NB4 (cell line): ENCODE measurements at places on chromosomes 12 and 14.

DNA sequence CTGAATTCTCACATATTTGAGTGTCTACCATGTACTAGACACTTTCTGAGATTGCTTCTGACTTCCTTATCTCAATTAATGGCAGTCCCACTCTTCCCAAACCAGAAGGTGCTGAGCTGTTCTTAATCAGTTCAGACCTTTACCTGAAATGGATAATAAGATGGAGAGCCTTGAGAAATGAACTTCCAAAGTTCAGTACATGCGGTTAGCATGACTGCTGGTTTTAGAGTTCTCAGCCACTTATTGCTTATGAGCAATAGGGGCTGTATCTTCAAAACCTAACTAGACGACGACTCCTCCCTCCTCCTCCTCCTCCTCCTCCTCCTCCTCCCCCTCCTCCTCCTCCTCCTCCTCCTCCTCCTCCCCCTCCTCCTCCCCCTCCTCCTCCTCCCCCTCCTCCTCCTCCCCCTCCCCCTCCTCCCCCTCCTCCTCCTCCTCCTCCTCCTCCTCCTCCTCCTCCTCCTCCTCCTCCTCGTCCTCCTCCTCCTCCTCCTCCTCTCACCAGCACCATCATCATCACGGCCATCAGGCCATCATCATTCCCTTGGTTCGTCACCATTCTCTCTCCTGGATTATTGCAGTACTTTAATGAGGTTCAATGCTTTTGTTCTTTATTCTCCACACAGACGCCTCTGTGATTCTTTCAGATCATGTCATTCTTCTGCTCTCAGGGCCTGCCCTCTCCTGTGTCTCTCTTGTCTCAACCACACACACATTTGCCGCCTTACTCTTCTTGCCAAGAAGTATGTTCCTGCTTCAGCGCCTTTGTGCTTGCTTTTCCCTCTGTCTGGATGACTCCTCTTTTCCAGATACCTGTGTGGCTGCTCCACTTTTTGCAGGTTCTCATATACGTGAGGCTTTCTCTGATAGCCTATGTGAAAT is 2.7 kb downstream of the PCNX1 start:
- DNase-seq, result peak; percentile 49

DNA sequence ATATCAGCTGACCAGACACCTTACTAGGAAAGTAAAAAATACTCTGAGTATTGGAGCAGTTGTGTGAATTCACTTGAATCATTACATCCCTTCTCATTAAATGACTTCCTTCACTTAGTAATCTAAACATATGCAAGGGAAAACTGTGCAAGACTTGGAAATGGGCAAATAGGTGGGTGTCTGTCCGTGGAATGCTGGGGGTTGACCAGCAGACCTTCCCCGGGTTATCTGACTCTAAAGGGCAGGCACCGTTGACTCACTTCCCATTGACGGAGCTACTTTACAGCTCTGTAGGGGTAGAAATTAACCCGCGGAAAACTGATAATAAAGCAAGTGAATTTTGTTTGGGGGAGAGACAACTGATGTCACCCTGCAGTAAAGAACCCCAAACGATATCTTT is 199.3 kb downstream of the TTC7B start:
- DNase-seq, result no peak

GRCh38 chr12:66066137-66066928 is 64.2 kb downstream of the LLPH start:
- DNase-seq, result peak; percentile 54

- DNase-seq, result no peak
Measured at GRCh38 chr14:33062881-33063280, 124.2 kb downstream of the NPAS3 start.

- peak; percentile 45 for DNase-seq
Measured at GRCh38 chr12:65139389-65139788, 18.3 kb upstream of the WIF1 start.

DNA sequence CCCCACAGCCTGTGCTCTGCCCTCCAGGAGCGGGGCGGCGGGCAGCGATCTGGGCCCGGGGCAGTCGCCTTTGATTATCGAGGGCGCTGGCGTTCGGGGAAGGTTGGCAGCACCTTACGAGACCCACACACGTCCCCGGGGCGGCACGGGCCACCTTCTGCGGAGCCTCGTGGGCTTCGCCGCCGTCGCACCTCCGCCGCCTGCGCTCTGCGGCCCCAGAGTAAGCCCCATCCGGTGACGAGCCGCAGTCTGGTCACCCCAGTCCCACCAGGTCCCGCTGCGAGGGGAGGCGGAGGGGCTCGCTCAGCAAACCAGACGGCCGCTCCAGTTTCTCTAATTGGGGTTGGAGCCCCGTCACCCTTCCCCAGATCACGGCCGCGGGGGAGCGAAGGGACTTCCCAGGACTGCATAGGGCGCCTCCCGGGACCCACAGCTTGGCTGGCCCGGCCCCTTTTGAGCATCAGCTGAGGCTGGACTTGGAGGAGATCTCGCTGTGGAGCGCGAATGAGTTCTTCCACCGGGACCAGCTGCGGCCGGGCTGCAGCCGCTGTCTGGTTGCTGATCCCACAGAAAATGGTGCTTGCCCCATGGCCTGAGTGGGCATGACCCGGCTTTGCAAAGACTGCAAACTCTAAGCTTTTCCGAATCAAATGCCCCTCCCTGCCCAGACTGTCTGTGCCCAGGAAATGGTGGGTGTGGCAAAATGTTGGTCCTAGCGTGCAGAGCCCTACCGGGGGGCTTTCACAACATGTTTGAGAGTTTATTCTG is 560 bp downstream of the LGALS3 start:
- peak; percentile 66 for DNase-seq
